ENCODE measurements at places on chromosomes 6 and 20.

DNA sequence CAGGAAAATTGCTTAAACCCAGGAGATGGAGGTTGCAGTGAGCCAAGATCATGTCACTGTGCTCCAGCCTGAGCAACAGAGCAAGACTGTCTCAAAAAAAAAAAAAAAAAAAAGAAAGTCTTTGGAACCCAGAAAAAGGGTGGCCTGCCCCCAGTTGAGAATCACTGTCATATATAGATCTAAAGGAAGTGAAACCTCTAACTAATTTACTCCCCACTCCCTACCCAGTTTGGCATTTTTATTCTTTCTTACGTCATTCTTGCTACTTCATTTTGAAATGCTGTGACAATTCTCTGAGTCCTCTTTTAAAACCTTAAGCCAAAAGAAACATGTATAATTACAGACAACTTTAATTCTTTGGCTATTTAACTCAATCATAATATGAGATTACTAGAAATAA is 254.8 kb downstream of the CDC5L start:
- no peak overlapping the region for H3K27ac ChIP-seq
- peaks cover 5% of the 10 kb centered on the region for H3K27me3 ChIP-seq
- no peak overlapping the region for H3K4me3 ChIP-seq
- H3K36me3 ChIP-seq, result no peaks in the 10 kb centered on the region
- DNase-seq, result no peak
- H3K4me1 ChIP-seq, result no peaks in the 10 kb centered on the region

- H3K27ac ChIP-seq, result no peak overlapping the region
- H3K36me3 ChIP-seq, result peaks cover 24% of the 10 kb centered on the region
- peaks cover 10% of the 10 kb centered on the region for H3K4me1 ChIP-seq
Observed at GRCh38 chr6:5343998-5344397, 82.7 kb downstream of the FARS2 start.

GRCh38 chr6:144008120-144008811 is at the start of gene PLAGL1:
PLAGL1 (minus strand) TSS chr6:144008259; CDS start chr6:143948136, 60,123 bp downstream.
- peaks cover 33% of the 10 kb centered on the region for H3K27me3 ChIP-seq
- no peaks in the 10 kb centered on the region for H3K36me3 ChIP-seq
- H3K27ac ChIP-seq, result no peak within 1 kb of the TSS
- no peaks in the 10 kb centered on the region for H3K4me1 ChIP-seq
- H3K4me3 ChIP-seq, result peak within 1 kb of the TSS; percentile 69

GRCh38 chr20:17835240-17835933 is 133.2 kb downstream of the SNX5 start:
- H3K4me3 ChIP-seq, result no peak overlapping the region
- no peaks in the 10 kb centered on the region for H3K4me1 ChIP-seq
- H3K36me3 ChIP-seq, result no peaks in the 10 kb centered on the region
- H3K27me3 ChIP-seq, result no peaks in the 10 kb centered on the region
- DNase-seq, result no peak

DNA sequence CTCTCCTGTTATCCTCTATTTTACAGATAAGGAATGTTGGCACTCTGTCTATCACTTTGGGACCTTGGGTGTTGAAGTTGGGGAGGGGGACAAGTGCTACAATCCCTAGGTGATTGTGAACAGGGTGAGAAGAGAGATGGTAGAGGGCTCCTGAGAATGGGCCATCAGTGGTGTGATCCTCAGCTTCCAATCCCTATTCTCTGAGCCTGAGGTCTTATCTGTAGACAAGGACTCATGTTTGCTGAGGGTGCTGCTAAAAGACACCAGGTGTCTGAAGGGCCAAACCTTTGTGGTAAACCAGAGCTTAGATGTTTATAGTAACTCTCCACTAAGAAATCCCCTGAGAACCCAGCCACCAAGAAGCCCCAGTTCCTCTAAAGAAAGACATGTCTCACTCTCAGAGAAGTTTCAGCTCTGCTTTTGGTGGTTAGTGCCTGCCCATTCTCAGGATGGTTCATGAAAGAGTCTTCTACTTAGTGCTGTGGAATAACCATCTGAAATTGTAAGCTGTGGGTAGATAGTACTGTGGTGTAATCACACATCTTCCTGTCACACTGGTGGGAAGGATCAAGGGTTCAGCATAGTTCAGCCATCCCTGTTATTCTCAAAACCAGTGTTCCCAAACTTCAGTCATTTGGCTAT is 58.2 kb upstream of the IL20RA start:
- no peaks in the 10 kb centered on the region for H3K36me3 ChIP-seq
- no peak overlapping the region for H3K4me3 ChIP-seq
- peaks cover 8% of the 10 kb centered on the region for H3K4me1 ChIP-seq

DNA sequence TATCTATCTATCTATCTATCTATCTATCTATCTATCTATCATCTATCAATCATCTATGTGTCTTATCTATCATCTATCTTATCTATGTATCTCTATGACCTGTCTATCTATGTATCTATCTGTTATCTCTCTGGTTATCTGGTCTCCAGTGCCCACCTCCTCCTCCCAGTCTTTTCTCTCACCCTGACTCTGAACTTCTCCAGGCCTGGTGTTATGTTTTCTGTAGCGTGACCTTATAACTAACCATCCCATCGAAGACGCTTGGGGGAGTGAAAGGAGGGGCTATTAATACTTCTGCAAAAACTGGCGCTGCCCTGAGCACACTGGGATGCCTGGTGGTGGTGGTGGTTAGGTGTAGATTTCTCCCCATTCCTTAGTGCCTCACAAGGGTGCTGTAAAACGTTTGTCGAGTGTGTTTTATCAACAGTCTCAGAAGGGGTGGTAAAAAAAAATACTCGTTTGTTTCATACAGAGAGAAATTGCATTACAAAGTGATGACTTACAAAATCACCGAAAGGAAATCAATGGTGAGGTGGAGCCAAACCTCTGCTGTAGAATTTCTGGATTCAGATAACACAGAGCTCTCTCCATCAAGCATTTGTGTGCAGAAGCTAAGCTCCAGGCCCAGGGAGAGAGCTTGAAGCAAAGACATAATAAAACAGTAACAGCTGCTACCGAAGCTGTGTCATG is 156.2 kb downstream of the BCAS1 start:
- H3K4me3 ChIP-seq, result no peak overlapping the region
- no peaks in the 10 kb centered on the region for H3K36me3 ChIP-seq
- no peak for DNase-seq
- H3K4me1 ChIP-seq, result peaks cover 26% of the 10 kb centered on the region
- H3K27ac ChIP-seq, result peak overlapping the region; percentile 71
- no peaks in the 10 kb centered on the region for H3K27me3 ChIP-seq

GRCh38 chr20:18090044-18090443 is 32.3 kb upstream of the OVOL2 start:
- no peak overlapping the region for H3K27ac ChIP-seq
- H3K27me3 ChIP-seq, result no peaks in the 10 kb centered on the region
- no peak for DNase-seq
- no peak overlapping the region for H3K4me3 ChIP-seq
- H3K36me3 ChIP-seq, result no peaks in the 10 kb centered on the region
- H3K4me1 ChIP-seq, result no peaks in the 10 kb centered on the region

DNA sequence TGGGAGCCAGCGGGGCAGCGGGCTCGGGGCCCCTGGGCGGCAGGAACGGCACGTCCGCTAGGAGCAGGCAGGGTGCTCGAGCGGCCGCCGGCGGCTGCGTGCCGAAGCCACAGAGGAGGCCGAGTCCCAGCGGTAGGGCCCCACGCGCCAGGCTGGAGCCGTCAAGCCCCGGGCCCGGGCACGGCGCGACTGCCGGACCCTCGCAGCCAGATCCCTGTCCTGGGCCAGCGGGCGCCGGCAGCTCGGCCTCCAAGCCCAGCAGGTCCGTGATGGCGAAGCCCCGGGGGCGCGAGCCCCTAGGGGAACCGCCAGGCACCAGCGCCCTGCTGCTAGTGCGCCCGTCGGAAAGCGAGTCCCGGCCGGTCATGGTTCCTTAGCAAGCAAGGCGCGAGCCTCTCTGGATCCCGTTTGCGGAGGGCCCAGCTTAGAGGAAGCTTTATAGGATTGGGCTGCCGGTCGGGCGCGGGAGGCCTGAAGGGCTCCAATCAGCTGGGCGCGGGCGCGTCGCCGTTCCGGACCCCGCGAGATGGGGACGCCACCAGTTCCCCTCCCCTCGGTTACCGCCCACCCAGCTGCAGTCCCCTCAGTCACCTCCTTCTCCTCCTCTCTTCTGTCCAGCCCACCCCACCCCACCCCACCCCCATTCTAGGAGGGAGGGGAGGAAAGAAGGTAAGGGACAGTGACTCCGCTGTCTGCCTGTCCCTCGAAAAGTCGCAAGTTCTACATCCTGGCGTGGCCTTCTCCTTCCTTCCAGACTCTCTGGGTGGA is at the start of gene VSX1:
Gene VSX1, minus strand, starts transcription at position 412 of the 768 bp plus-strand sequence. Its CDS starts 45 bp downstream, at position 367.
- no peak within 1 kb of the TSS for H3K27ac ChIP-seq
- H3K4me1 ChIP-seq, result peaks cover 27% of the 10 kb centered on the region
- H3K27me3 ChIP-seq, result peaks cover 70% of the 10 kb centered on the region
- no peak for DNase-seq

GRCh38 chr20:61722146-61722678 is 343.5 kb downstream of the TAF4 start:
- H3K27me3 ChIP-seq, result no peaks in the 10 kb centered on the region
- no peaks in the 10 kb centered on the region for H3K36me3 ChIP-seq
- DNase-seq, result no peak
- peaks cover 16% of the 10 kb centered on the region for H3K4me1 ChIP-seq
- H3K4me3 ChIP-seq, result no peak overlapping the region

DNA sequence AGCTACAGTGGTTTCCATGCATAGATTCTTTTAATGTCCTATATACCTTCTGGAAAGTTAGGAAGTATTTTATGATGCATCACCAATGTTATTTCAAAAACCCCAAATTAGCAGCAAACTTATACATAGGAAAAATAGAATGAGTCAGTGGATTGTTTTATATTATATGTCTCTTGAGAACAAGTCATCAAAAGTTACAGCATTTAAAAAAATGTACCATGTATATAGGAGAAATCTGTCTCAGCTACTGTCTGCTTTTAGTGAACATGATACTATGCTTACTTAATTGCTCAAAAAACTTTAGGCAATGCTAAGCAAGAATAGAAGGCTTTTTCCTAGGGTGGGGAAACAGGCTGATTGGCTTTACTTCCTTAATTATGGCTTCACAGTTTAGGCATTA is 365.3 kb downstream of the SAMD5 start:
- no peak for DNase-seq
- H3K4me3 ChIP-seq, result no peak overlapping the region
- no peaks in the 10 kb centered on the region for H3K36me3 ChIP-seq
- H3K27ac ChIP-seq, result no peak overlapping the region
- H3K27me3 ChIP-seq, result no peaks in the 10 kb centered on the region
- no peaks in the 10 kb centered on the region for H3K4me1 ChIP-seq

- H3K4me3 ChIP-seq, result no peak overlapping the region
- peaks cover 12% of the 10 kb centered on the region for H3K27me3 ChIP-seq
- H3K4me1 ChIP-seq, result no peaks in the 10 kb centered on the region
- no peaks in the 10 kb centered on the region for H3K36me3 ChIP-seq
- DNase-seq, result no peak
- H3K27ac ChIP-seq, result no peak overlapping the region
Observed at GRCh38 chr6:105561486-105561885, 158.6 kb upstream of the PREP start.

DNA sequence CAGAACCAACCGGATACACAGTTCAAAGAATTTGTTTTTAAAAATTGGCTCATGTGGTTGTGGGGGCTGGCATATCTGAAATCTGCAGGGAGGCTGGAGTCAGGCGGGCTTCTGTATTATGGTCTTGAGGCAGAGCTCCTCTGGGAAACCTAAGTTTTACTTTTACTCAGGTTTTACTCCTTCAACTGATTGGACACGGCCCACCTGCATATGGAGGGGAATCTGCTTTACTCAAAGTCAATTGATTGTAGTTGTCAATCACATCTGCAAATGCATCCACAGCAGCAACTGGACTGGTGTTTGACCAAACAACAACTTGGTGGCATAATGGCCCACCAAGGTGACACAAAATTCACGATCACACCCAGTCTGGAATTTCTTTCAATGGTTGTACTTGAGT is 103.4 kb downstream of the ERMARD start:
- no peak for DNase-seq
- no peaks in the 10 kb centered on the region for H3K4me1 ChIP-seq
- H3K27me3 ChIP-seq, result peaks cover 2% of the 10 kb centered on the region
- no peaks in the 10 kb centered on the region for H3K36me3 ChIP-seq

- no peak for DNase-seq
- no peaks in the 10 kb centered on the region for H3K4me1 ChIP-seq
- H3K27ac ChIP-seq, result no peak overlapping the region
- no peaks in the 10 kb centered on the region for H3K36me3 ChIP-seq
Observed at GRCh38 chr6:11625302-11625701, 87.8 kb downstream of the TMEM170B start.

DNA sequence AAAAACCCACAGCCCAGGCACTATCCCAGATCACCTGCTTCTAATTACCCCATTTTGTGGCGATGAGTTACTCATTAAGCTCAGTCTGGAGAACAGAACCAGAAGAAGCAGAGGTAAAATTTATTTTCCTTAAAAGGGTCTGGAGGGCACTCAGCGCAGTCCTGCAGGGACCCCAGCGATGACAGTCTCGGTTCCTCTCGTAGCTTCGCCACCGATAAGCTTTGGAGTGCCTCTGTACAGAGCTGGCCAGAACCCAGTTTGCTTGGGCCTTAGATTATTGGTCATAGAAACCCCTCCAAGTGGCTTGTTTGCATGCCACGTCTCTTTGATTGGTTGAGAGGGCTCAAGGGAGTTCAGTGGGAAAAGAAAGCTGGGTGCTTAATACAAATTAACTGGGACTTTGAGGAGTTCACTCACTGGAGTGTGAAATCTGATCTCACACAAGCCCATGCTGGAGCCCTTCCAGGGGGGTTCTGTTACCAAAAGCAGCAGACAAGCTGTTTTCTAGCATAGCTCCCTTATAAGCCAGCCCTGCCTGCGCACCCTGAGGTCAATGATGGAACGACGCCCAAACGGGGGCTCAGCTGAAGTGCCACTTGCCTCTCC is 158.5 kb upstream of the ARID1B start:
- H3K27ac ChIP-seq, result no peak overlapping the region
- DNase-seq, result no peak

DNA sequence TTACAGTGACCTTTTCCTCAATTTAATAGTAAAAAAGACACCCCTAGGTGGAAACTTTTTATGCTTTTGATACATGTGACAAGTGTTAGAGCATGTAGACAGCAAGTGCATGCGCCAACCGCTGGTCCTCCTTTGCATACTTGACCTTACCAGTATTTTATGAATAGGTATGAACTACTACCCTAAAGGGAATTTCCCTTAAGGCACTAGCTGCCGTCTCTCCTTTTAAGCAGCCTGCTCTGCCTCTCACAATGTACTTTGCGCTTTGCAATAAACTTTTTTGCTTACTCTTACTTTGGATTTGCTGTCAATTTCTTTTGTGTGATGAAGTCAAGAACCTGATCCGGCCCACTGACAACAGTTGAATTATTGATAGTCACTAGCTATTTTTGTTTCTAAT is 50.6 kb upstream of the ZNF133 start:
- no peak for DNase-seq
- H3K27ac ChIP-seq, result no peak overlapping the region
- peaks cover 18% of the 10 kb centered on the region for H3K36me3 ChIP-seq
- no peak overlapping the region for H3K4me3 ChIP-seq
- H3K27me3 ChIP-seq, result peaks cover 64% of the 10 kb centered on the region

DNA sequence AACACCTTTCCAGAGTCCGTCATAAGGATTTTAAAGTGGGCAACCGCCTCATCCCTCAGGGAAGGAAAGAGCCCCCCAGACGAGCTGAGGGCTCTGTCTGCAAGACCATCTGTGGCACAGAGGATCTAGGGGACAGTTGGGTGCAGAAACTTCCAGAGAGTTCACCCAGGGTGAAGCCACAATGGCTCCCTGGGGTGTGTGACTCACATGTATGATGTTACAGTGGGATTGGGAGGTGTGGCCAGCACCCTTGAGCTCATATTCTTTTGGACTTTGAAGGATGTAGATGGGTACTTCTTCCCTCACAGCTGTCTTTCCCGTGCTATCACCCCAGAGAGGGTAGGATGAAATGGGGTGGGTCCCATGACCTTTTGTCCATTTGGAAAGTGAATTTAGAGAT is 95.5 kb downstream of the NCR2 start:
- no peak overlapping the region for H3K4me3 ChIP-seq
- H3K27ac ChIP-seq, result no peak overlapping the region
- H3K4me1 ChIP-seq, result peaks cover 15% of the 10 kb centered on the region
- peaks cover 31% of the 10 kb centered on the region for H3K27me3 ChIP-seq
- DNase-seq, result no peak

All from naive thymus-derived CD8-positive, alpha-beta T cell (primary cell).